Right ventricle myocardium inferior (tissue), 1 donor: ENCODE measurements at places on chromosomes 6 and 20. TPM values are rescaled to one million over a fixed set of nuclear protein-coding genes. Genes with fewer than 3 reads are reported as not detected.

- DNase-seq, result no peak
These were observed 51.8 kb upstream of the MYB start for GRCh38 chr6:135129136-135129856.

DNA sequence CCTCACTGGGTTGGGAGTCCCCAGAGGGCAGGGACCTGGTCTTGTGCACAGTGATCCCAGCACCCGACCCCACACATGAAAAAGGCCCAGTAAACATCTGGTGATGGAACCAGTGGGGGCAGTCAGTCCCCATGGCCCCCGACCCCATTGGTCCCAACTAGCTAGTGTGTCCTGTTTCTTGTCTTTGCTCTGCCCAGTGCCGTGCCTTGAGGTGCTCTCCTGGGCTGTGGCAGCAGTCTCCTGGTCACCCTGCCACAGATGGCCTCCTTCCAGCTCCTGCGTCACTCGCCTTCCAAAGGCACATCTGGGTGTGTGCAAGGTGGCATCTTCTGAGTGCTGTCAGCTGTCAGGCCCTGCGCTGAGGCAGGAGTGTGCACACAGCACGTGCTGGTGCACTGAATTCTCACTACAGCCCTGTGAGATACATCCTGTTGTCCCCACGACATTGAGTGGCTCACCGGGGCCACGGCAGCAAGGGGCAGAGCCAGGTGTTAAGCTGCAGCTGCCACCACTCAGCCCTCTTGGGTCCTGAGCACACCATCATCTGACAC lies 3.9 kb downstream of the NPEPL1 start:
- DNase-seq, result peak; percentile 41

GRCh38 chr6:36280983-36281382 lies 11.1 kb downstream of the PNPLA1 start:
- no peak for DNase-seq

DNA sequence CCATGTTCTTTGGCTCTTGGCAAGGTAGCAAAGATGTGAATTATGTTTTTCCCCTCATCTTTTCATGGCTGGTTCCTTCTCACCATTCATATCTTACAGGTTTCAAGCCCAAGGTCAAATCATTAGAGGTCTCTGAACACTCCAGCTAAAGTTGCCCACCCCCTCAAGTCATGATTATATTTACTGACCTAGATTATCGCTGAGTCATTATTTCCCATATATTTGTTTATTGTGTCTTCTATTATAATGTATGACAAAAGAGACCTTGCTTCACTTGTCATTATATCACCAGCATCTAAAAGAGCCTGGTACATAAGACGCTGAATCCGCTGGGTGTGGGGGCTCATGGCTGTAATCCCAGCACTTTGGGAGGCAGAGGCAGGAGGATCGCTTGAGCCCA lies 12.4 kb downstream of the DSN1 start:
- DNase-seq, result no peak

VWA7 gene
- total RNA-seq, result 12.1 TPM

ANGPT4 gene
- total RNA-seq, result 0.05 TPM

WASF1 gene
- total RNA-seq, result 1.8 TPM

NKX2-2 gene
- not detected for total RNA-seq

GUCA1A gene
- total RNA-seq, result not detected

DNA sequence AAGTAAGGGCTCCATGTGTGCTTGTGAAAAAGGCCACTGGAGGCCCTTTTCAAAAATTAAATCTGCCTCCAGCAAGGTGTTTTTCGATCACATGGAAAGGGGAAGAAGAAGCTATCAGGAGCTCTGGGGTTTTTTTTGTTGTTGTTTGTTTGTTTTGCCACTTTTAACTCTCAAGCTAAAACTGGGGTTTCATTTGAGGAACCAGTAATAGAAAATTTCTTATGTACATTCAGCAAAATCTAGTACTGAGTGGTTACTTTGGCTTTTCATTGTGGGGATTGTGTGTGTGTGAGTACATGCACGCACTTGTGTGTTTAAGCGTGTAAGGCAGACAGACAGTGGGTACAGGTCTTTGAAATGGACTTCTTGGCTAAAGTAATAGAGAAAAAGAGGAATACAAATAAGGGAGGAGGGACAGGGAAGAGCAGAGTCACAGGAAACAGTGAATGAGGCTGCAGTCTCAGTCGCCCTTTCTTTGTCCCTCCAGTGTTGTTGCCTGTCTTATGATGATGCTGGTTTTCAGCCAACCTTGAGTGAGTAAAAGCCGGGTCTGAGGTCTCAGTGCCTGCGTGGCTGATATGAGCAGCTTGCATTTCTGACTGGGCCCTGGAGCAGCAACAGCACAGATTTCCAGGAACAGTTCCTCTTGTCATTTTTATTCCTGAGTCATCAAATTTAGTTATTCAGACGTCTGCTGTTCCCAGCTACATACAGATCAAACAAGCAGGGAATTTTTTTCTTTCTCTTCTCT lies 26.2 kb downstream of the SLC16A10 start:
- DNase-seq, result no peak

HM13 gene
- total RNA-seq, result 46.7 TPM

ZC3H12D gene
- 0.51 TPM for total RNA-seq

- no peak for DNase-seq
These were observed 28.1 kb upstream of the AKAP7 start for GRCh38 chr6:131107151-131107550.

DNA sequence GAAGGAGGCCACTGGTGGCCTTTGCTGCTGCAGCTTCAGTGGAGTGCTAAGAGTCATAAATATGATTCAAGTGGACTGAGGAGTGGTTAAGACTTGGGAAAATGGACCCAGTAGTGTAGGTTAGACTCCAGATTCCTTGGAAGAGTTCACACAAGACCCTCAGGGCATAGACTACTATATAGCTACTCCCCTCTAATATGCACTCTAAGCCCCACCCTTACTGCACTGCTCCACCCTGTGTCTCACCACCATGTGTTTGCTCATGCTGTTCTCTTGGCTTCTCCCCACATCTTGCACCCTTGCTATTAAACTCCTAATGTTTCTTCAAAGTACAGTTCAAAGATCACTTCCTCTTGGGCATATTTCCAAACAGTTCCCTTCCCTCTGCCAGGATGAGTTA lies 5.7 kb downstream of the KCNQ5 start:
- no peak for DNase-seq

CST5 gene
- not detected for total RNA-seq

GRCh38 chr20:40705413-40705812 lies 16.4 kb upstream of the MAFB start:
- DNase-seq, result no peak

- no peak for DNase-seq
These were observed 39.2 kb upstream of the LTV1 start for GRCh38 chr6:143803769-143804568.
